ENCODE measurements at places on chromosomes 4 and X. TPM values are rescaled to one million over a fixed set of nuclear protein-coding genes. Genes with fewer than 3 reads are reported as not detected.

NPY1R gene
- not detected for total RNA-seq

PHOX2B gene
- total RNA-seq, result not detected

DNA sequence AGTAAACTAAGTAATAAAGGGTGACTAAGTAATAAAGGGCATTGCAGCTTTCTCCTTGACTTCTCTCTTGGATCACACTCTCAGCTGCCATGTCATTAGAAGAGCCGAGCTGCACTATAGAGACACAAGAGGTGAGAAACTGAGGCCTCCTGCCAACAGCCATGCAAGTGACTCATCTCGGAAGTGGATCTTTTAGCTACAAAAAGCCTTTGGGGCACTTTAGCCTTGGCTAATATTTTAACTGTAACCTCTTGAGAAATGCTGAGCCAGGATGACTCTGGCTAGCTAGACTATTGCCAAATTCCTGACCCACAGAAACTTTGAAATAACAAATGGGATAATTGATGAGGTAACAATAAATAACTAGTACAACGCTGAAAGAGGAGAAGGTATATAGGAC lies 1.5 kb upstream of the NEIL3 start:
- no peak for DNase-seq

- no peak for DNase-seq
Measured at GRCh38 chr4:19927381-19927780, 324.3 kb upstream of the SLIT2 start.

CACNA1F gene
- total RNA-seq, result not detected

ARHGAP6 gene
- 0.13 TPM for total RNA-seq

DNA sequence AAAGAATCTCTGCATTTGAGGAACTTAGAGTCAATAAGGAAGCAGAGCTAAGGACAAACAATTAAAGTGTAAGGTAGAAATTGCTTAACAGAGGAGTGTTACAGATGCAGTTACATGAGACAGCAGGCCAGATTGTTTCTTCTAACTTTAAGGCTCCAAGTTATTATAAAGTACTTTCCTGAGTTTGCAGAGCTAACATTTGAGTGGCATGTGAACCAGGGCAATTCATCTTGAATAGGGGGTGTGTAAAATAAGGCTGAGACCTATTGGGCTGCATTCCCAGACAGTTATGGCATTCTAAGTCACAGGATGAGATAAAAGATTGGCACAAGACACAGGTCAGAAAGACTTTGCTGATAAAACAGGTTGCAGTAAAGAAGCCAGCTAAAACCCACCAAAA lies 7.6 kb upstream of the LNX1 start:
- no peak for DNase-seq

DNA sequence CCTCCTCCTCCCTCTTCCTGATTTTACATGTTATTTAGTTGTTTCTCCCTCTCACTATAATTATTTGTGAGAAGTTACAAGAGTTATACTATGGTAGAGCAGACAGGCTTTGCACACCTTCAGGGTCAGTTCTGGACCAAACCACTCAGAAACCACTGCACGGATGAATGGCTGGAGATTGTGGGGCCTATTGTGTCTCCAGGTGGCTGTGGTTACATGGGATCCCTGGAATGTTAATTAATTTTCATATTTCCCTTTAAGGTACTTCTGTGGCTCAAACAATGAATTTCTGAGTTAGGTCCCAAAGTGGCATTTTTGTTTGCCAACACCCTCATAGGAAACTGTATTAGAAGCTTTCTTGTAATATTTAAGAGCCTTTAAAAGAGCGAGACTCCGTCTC lies 151.9 kb downstream of the BMPR1B start:
- DNase-seq, result no peak

PABPC1L2B gene
- not detected for total RNA-seq

DNA sequence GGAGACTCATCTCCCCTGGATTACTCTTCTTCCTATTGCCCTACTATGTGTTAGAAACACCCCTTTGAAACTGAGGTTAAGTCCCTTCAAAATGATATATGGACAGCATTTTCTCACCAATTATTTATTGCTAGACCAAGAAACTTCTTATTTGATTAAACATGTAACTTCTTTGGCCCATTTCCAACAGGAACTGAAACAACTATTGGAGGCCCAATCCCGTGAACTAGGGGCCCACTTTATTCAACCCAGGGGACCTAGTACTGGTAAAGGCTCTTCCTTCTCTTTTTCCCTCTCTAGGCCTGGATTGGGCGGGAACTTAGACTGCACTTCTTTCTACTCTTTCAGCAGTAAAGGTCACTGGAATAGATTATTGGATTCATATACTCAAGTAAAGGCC lies 16.7 kb upstream of the COL25A1 start:
- DNase-seq, result no peak

GRCh38 chrX:72306085-72306801 lies 529 bp upstream of the CITED1 start:
- no peak for DNase-seq

GRCh38 chrX:75911716-75912115 lies 126.7 kb upstream of the MAGEE2 start:
- DNase-seq, result no peak

GPR173 gene
- 0.13 TPM for total RNA-seq

SPANXD gene
- total RNA-seq, result not detected

DNA sequence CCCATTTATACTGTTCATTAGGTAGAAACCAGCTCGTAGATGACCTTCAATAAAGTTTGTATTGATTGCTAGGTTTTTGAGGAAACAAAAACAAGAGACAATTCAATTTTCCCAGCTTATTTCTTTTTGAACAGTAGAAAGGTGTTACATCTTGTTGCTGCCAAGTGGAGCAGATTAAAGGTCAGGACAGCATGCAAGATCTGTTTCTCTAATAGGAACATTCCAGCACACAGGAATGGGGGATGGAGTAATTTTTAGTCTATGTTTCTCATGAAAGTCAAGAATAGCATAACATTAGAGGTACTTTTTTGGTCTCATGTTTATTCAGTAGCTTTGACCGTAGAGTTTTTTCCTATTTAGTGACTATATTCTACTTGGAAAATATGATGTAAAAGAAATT lies 132.4 kb downstream of the IL1RAPL1 start:
- no peak for DNase-seq

HSD17B13 gene
- total RNA-seq, result 0.13 TPM

GRCh38 chrX:12007881-12008280 lies 130.4 kb upstream of the FRMPD4 start:
- DNase-seq, result no peak

Measured in Panc1 (cell line).